ENCODE measurements at places on chromosomes 4 and X.

GRCh38 chrX:135009838-135010237, 12.5 kb downstream of the RTL8B start:
- no peak for DNase-seq

- DNase-seq = no peak
These were observed 75.9 kb upstream of the AFAP1 start for GRCh38 chr4:8015512-8015911.

DNA sequence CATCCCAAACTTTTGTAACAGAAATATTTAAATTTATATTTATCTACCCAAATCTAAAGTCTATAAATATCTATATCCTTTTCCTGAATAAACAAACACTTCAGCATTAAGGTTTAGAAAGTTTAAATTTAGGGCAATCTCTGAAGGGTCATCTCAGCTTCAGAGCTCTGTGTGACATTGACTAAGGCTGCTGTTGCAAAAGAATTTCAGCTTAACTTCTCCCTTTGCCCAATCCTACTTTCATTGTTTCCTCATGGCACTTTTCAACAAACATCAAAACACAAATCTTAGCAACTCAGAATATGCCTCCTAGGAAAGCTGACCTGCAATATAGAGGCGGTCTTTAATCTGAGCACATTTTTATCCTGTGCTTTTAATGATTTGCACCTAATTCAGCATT, 79.7 kb upstream of the BANK1 start:
- no peak for DNase-seq

DNA sequence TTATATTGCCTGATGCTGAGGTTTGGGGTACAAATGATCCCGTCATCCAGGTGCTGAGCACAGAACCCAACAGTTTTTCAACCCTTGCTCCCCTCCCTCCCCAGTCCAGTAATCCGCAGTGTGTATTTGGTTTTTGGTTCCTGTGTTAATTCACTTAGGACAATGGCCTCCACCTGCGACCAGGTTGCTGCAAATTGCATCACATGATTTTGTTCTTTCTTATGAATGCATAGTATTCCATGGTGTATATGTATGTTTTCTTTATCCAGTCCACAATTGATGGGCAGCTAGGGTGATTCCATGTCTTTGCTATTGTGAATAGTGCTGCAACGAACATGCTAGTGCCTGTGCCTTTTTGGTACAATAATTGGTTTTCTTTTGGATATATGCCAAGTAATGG, 25.4 kb downstream of the GABRQ start:
- DNase-seq = no peak

GRCh38 chr4:147492306-147492705, 11.4 kb downstream of the EDNRA start:
- no peak for DNase-seq

DNA sequence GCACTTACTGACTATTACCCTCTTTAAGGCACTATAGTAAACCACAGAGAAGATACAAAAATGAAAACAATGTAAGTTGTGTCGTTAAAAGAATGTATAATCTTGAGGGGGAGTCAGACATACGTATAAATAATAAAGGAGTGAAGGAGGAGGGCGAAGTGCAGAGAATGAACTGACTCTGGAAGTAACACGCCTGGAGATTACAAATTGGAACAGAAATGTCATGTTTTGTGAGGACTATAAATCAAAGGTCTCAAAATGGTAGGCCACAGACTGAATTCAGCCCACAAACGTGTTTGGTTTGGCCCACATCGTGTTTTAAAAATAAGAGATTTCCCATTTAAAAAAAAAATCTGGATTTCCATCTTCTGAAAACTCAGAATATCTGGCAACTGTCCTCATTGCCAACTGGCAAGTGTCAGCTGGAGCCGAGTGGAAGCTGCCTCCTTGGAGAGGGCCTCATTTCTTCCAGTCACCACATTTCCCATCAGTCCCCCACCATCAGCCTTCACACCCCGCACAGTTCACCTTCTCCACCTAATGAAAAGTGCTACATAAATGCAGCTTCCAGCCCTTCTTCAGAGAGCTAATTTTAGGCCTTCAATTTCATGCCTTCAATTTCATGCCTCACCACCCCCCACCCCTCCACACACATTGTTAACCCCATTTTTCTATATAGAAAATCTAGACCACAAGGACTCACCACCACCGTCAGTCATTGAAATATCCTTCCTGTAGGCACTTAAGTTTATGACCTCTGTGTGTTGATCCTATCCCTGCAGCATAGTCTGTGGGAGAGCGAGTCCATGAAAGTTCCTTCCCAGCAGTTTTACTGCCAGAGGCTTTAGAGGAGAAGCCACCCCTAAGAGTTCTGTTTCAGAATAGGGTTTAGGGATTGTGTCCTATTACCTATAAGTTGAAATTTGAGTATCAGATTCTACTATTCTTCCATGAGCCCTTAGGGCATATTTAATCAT, 32.0 kb upstream of the COL25A1 start:
- DNase-seq = no peak

DNA sequence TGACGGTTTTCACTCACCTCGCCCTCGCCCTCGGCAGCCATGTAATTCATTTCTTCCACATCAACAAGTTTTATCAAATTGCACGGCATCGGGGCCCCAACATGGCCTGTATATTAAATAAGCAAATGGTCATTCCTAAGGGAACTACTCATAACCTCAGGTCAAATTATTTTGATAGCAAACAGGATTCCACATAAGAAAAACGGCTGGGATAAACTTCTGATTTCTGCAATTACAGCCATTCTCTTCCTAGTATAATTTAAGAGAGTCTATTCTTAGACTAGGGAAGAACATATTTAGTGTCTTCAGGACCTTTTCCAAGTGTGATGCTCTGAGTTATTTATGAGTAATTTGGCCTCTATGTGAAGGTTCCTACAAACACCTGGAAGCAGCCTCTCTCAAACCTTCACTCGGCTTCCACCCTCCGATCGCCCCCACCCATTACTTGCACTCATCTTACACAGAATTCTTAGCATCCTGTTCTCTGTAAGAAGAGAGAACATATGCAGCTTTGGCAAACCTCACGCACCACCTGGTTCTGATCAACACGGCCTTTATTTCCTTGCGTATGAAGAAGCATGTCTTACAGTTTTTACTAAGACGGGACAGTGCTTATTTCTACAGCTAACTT, 29.4 kb upstream of the CENPU start:
- DNase-seq = no peak

GRCh38 chr4:25928379-25929297, 14.6 kb downstream of the SMIM20 start:
- no peak for DNase-seq

DNA sequence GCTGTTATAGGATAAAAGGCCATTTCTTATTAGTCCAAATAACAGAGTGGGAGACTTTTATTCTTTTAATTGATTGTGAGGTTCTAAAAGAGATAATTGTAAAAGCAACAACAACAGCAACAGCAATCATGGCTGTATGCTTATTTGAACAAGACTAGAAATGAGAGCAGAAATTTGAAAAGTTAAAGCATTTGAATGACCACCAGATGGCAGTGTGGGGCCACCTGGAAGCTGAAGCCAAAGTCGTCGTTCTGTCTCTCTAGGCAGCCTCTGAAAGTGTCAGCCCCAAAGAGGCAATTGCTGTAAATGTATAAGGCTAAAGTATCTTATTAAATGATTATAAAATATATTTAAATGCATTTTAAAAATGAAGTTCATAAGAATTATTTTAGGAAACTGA, 42.2 kb downstream of the SH2D1A start:
- DNase-seq = peak; percentile 74

DNA sequence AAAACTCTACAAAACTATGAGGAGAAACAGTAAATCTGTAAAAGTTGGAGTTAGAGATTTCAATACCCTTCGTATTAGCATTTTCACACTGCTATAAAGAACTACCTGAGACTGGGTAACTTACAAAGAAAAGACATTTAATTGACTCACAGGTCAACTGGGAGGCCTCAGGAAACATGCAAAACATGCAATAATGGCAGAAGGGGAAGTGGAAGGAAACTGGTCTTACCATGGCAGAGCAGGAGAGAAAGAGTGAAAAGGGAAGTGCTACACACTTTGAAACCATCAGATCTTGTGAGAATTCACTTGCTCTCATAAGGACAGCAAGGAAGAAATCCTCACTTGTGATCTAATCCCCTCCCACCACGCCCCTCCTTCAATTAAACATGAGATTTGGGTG, 949.9 kb downstream of the TECRL start:
- no peak for DNase-seq

DNA sequence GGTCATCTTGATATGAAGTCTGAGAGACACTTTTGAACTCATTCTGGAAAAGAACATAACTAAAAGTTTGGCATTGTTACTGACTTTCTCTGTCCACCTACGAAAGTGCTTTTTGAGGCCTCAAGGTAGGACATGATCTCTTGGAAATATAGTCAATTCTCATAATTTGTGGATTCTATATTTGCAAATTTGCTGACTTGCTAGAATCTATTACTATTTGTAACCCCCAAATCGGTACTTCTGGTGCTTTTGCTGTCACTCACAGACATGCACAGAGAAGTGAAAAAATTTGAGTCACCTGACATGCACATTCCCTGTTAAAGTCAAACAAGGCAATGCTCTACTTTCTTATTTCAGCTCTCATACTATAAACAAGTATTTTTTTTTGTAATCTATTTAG, 35.6 kb downstream of the TSPAN7 start:
- no peak for DNase-seq

GRCh38 chrX:9566150-9566621, 101.3 kb downstream of the TBL1X start:
- DNase-seq = no peak

GRCh38 chr4:60683357-60683756, 516.8 kb upstream of the ADGRL3 start:
- no peak for DNase-seq

DNA sequence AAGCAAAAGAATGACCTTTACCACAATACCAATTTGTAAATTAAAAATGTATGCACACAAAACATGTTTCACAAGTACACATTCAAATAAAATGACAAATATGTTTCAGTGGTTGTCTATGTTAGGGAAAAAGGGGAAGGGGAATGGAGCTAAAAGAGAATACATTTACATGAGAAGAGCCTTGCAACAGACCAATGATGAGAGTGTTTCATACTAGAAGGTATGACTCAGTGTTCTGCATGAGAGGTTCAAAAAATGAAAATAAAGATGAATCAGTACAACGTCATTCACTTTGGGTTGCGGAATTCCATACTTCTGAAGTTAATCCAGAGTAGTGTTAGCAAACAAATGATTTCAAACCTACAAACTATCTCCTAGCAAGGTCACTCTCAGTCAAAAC, 51.7 kb downstream of the RPGR start:
- no peak for DNase-seq

- no peak for DNase-seq
These were observed 355.3 kb upstream of the IGFBP7 start for GRCh38 chr4:57465321-57466056.

DNA sequence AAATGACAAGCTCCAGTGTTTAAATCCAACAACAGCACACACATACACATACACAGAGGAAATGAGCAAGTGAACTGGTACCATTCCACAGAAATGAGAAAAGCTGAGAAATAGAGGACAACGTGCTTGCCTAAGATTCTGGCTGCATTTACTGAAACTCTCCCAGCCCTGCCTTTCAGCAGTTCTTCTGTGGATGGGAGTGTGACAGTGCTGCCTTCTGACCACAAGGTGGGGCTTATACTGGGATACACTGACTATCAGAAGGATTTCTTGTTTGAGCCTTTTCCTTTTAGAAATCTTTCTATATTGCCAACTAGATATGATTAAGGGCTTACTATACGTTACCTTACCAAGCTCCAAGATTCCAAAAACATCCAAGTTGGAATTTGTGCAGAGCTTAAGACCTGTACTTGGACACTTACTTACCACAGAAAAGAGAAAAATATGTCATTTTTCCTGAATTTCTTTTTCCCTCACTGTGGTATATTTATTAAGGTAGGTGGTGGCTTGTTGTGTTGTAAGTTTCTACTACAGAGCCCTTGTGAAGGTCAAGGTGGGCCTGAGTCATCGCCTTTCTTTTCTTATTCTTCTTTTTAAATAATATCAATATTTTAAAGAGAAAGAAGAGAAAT, 10.7 kb upstream of the CXCL8 start:
- no peak for DNase-seq

- DNase-seq = no peak
These were observed 876 bp downstream of the MPP1 start for GRCh38 chrX:154804261-154804956.

GRCh38 chr4:181503687-181504390, 739.4 kb upstream of the TENM3 start:
- no peak for DNase-seq

DNA sequence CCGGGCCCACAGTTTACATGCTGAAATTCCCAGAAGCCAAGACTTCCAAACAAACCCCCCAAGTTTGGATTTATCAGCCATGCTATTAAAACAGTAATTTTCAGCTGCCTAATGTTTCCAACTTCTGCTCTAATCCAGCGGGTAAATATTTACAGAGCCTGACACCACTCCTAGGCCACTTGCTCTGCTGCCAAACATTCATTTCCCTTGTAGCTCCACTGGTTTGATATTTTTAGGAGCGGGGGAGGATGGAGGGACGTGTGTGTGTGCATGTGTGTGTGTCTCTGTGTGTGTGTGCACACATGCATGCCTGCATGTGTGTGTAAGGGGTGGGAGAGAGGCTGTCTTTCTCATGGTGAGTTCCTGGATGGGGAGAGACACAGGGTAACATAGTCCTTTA, 115.7 kb upstream of the PJA1 start:
- DNase-seq = no peak

DNA sequence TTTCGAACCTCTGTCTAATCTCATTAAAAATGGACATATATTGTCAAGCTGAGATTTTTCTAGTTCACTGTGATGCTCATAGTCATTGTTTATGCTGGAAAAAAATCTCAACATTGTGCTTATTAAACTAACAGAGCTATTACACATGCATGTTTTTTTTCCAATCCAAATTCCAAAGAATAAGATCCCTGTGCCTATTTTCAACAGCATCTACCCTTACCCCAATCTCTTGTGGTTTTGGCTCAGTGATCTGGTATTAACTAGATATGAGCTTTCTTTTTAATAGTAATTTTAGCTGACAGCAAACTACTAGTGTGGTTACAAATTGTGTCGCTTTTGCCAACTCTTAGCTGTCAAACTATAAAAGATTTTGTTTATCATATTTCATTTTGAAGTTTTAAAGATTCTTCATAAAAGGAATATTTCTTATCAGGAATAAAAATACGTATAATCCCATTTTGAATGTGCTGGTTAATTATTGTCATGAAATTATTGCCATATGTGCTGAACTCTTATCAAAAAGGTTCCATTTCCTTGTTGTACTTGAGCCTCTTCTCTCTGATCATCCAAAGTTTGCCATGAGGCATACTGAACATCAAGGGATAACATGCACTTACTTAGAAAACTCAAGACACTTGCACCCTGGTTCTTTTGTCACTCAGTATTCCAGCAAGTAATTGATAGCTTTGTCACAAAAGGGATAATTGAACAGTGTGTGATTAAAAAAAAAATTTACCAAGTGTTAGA, 241.2 kb downstream of the ARHGAP24 start:
- no peak for DNase-seq

GRCh38 chr4:119139311-119139710, 3.7 kb downstream of the MYOZ2 start:
- DNase-seq = no peak
